ENCODE measurements at places on chromosomes 3 and 15. TPM values are rescaled to one million over a fixed set of nuclear protein-coding genes. Genes with fewer than 3 reads are reported as not detected.
A peak's percentile ranks its signal among the peaks of the same experiment; 100 is the strongest.

CCR2 gene
- 1.9 TPM for polyA plus RNA-seq

CNTN4 gene
- polyA plus RNA-seq: 7.3 TPM

DUOX1 gene
- 7.5 TPM for polyA plus RNA-seq

PDZRN3 gene
- 88.6 TPM for polyA plus RNA-seq

RLBP1 gene
- not detected for polyA plus RNA-seq

SEMA3B gene
- polyA plus RNA-seq: 27.9 TPM

CFAP91 gene
- 9.8 TPM for polyA plus RNA-seq

MYO1E gene
- polyA plus RNA-seq: 31.4 TPM

DNA sequence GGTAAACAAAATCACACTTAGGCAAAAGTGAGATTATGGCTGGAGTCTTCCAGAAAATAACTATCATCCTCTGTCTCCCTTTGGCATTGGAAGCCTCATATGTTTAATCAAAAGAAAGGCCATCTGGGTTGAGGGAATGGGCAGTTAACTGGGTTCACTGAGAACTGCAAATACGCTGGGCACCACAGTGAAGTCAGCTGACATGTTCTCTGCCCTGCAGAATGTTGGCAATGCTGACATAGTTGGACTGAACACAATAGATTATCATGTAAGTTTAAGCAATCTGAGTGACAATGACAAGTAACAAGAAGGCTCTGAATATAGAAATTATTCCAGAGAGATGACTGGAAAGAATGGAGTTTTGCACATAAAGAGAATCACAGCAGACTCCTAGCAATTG lies 43.8 kb upstream of the SLC25A26 start:
- no peak for DNase-seq

GRCh38 chr3:46663591-46664135 lies 29.8 kb downstream of the ALS2CL start:
- no peak for DNase-seq

DNA sequence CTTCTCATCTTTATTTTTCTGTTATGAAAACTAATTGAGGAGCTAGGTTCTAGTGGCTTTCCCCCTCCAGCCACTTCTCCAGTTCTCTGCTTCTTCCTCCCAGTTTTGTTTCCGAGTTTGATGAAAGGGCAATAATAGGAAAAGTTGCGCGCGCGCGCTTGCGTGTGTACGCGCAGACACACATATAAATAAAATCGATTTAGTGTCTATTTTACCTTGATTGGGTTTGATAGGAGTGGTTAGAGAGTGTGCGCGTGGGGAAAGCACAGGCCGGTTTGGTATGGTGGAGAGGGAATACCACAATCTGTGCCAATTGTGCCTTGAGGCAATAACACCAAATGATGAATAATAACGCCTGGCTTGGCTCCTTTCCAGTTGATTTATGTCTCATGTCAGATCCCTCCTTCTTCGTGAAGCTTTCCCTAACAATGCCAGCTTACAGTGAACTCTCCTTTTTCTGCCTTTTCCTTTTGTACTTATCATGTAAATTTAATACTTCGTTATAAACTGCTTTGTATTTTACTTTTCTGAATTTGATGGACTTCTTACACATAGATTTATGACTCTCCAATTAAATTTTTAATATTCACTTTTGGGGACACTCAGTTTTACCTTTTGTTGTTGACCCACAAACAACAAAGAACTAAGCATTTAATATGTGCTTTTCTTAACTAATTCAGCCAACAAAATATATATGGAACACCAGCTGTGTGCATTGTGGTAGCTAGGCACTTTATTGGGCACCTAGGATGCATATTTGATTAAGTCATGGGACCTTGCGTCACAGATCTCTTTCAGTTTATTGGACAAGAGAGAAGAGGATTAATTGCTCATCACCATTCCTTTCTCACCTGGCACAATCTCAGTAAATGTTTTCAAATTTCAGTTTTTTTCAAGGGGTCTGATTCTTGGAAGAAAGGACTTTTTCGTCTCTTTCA lies 1.7 kb downstream of the TIPARP start:
- no peak for DNase-seq

GRCh38 chr3:152197451-152197850 lies 71.3 kb upstream of the MBNL1 start:
- DNase-seq: no peak

DNA sequence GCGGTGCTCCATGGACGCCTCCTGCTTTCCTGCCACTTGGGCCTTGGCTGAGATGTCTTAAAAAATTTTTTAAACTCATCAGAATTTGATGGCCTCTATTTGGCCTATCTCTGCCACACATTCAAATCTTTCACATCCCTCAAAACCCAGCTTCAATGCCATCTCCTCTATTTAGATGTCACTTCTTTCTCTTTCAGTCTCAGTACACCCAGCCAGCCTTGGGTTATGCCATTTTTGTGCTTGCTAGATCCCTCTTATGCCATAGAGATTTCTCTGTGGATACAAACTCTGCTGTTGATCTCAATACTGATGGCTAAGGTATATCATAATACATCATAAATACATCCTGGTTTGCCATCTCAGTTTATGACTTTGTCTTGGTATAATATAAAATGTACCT lies 222.3 kb upstream of the TPRG1 start:
- no peak for DNase-seq

- no peak for DNase-seq
These were observed 1.0 kb upstream of the LAMP3 start for GRCh38 chr3:183163563-183163962.

GRCh38 chr3:13887495-13888300 lies 7.8 kb upstream of the WNT7A start:
- DNase-seq: no peak

- DNase-seq: peak; percentile 48
These were observed 12.9 kb downstream of the OCA2 start for GRCh38 chr15:28086175-28086703.

DNA sequence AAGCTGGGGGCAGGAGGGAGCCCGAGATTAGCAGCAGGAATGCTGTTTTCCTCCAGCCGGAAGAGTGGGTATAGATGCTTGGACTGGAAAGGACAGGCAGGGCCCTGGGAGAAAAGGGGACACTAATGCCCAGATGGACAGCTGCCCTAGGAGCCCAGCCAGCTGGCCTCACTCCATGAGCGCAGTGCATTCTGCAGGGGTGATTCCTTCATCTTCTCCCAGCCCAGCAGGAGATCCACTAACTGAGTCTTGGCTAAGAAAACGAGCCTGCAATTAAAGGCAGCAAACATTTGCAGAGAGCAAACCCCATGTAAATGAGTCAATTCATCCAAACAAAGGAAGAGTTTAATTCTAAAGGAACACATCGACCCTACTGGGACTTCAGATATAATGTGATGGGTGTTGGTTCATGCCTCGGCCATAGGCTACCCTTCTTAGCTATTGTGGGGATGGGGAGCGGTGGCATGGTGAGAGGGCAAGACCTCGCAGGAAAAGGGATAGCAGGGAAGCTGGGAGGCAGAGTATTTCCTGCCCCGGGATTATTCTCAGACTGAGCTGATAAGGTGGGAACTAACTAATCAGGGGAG lies 13.3 kb upstream of the MINAR1 start:
- no peak for DNase-seq

DNA sequence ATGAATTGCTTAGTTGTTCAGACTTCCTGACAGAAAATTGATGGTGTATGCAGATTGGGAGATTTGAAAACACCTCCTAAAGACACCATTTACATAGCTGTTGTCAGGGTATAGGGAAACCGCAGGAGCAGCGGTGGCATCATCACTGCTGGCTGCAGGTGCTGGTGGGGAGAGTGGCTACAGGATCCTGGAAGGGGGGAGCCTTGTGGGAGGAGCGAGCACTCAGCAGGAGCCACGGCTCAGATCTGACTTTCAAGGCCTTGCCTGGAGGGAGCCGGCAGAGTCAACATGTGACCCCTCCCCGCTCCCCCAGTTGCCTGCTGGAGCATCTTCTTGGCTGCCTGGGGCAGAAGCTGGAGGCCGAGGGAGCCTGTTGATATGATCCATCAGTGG lies 26.1 kb downstream of the EDEM1 start:
- DNase-seq: no peak

GRCh38 chr15:91132079-91132478 lies 32.0 kb downstream of the SV2B start:
- DNase-seq: no peak

DNA sequence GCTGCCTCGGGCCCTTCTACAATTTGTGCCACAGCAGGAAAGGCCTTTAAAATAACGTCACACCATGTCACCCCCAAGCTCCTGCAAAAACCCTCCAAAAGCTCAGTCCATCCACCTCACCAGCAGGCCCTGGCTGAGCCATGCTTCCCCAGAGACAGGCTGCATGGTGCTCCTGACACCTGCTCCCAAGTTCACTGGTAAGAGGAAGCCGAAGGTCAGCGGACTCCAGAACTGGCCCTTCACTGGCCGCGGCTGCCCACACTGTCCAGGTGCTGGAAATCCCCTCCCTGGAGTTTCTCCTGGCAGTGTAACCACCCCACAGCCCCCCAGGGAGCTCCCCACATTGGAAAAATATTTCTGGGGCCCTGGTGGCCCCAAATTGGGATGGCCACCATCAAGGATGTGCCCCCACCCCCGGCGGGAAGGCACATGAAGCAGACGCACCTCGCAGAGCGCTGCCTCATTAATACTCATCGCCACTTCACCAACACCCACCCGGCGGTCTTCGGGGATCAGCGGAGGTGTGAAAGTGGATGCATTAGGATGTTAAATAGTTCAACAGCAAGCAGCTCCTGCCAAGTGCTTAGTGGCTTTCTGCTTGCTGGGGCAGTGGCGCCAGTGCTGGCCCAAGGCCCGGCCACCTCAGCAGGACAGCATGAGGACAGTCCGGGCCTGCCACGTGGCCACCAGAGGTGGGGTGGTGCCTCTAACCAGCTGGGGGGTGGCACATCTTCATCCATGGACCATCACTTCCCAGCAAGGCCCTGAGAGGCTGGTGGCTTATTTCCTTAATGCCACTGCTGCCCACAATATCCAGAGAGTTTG lies 146.1 kb upstream of the IQSEC1 start:
- DNase-seq: no peak

GRCh38 chr15:101049856-101050622 lies 130.9 kb downstream of the LRRK1 start:
- DNase-seq: peak; percentile 25

DNA sequence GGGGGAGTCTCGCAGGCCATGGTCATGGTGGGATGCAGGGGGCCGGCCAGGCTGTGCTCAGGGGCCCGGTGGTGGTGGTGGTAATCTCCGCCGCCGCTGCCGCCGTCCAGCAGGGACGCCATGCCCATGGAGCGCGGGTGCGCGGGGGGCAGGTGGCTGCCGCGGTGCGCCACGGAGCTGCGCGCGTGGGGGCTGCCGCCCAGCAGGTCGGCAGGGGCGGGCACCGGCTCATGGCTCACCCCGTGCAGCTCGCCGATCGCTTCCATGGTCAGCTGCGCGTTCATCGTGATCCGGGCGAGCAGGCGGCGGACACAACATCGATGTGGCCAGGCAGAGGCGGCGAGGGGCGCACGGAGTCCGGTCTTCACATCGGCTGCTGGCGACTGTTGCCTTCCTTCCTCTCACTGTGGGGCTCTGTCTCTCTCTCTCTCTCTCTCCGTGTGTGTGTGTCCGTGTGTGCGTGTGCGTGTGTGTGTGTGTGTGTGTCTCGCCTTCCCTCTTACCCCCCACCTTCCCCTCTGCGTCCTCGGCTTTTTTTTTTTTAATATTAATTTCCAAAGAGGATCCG lies 451 bp downstream of the ONECUT1 start:
- no peak for DNase-seq

DNA sequence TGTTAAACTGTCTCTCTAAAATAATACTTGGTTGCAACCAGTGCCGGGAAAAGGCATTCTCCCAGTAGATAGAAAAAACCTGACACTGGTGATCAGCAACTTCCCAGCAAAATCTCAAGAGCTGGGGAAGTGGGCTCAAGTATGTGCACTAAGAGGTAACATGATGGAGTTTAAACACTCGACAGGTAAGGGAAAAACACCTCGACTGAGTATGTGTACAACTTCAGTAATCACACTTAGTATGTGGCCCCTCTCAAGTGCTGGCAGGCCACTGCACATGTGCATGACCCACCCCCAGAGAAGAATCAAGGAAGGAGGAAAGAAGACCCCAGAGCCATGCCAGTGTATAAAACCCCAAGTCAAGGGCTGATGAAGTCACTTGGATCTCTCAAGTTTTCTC lies 27.4 kb downstream of the SPESP1 start:
- peak; percentile 30 for DNase-seq

- DNase-seq: no peak
These were observed 50.8 kb downstream of the UNC13C start for GRCh38 chr15:54029081-54029480.

DNA sequence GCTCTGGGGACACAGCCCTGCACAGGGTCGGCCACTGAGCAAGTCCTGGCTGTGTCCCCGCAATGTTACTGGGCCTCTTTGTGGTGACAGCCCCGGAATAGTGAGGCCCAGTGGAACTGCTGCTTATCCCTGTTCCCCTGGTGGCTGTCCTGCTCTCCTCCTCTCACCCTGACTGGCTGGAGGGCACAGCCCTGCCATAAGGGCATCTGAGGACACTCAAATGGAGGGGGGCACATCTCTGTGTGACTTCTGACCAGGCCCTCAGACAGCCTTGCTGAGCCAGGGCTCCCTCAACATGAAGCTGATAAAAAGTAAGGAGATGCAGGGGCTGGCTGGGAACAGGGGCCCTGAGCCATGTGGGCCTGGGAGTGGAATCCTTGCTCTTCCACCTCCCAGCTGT lies 127.4 kb upstream of the ATP2B2 start:
- DNase-seq: no peak

GRCh38 chr3:45244356-45244755 lies 18.3 kb upstream of the TMEM158 start:
- no peak for DNase-seq

DNA sequence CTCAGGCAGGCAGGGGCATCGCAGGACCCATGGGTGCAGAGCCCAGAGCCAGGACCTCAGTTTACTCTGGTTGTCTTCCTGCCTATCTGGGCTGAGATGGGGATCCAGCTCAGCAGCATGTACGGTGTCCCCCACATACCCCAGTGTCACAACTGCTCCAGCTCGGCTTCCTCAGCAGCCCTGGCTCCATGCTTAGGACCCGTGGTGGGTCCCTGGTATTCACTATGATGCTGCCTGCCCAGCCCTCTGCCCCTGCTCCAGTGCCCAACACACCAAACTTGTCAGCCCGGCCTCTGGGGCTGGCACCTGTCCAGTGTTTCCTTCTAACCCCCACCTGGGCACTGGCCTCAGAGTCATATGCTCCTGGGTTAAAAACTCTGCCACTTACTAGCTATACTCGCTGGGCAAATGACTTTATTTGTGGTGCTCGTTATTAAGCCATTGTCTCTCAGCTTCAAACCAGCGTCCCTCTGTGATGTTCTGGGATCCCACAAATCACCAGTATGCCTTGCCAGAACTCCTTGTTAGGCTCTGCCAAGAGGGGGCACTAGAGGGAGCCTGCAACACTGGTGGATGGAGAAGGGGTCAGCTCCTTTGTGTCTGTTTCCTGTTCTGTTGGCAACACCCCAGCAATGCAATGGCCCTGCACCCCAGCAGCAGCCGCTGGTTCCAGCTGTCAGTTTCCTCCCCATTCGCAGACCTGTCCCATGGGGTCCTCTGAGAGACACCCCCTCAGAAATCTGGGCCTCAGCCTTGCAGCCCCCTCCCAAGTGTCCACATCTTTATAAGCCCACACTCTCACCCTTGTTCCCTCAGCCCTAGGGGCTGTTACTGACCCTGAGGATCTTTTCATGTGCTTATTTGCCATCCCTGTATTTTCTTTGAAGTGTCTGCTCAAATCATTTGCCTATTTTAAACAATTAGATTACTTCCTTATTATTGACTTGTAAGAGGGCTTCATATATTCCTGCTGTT lies 24.1 kb upstream of the MRPS22 start:
- DNase-seq: no peak

Measured in left lung (tissue), 14 donors.